T follicular helper cell (primary cell): ENCODE measurements at places on chromosomes 12 and 14.

DNA sequence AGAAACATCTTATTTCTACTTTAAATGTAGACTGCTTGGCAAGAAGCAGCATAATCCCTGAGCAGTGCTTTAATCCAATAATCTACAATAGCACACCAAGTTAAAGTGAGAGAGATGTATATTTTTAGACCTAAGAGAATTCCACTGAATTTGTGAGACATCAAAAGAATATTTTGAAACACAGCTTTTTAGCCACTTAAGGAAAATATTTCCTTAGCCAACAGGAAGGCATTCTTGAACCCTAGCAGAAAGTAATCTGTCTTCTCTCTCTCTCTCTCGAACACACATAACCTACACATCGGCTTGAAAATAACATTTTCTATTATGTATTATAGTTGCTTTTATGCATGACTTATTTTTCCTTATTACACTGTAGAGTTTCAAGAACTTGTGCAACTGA, 34.0 kb downstream of the KITLG start:
- no peak for DNase-seq

GRCh38 chr14:95495076-95495475, 21.4 kb downstream of the SYNE3 start:
- no peak for DNase-seq

DNA sequence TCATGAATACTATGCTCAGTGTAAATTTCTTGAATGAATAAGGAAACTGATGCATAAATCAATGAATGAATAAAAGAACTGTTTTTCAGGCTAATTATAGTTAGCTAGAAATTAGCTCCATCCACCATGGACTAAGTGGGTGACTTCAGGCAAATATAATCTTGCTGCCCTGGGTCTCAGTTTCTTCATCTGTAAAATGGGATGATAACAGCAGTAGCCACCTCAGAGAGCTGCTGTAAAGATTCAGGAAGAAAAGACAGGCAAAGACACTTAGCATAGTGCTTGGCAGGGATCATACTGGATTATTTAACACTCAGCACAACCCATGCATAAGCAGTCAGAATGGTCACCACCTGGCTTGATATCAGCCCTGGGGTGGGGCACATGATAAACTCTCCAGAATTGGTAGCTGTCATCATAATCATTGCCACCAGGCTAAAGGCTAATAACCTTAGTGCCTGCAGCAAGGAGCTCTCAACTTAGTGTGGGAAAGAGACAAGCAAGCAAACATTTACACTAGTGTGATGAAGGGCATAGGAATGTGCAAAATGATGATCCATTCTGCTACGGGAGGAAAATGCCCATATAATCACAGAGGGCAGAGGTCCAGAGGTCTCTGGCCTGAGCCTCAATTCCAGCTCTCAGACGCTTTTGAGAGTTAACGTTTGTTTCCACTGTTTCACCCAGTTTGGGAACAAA, 234.7 kb upstream of the TBX3 start:
- no peak for DNase-seq

GRCh38 chr12:102462386-102462785, 18.0 kb downstream of the IGF1 start:
- no peak for DNase-seq

- DNase-seq, result no peak
Observed at GRCh38 chr14:75751296-75751695, 90.2 kb downstream of the TTLL5 start.

GRCh38 chr12:128476266-128476665, 209.3 kb downstream of the TMEM132C start:
- DNase-seq, result no peak

- DNase-seq, result no peak
Observed at GRCh38 chr14:104315169-104315568, 176.8 kb downstream of the KIF26A start.

DNA sequence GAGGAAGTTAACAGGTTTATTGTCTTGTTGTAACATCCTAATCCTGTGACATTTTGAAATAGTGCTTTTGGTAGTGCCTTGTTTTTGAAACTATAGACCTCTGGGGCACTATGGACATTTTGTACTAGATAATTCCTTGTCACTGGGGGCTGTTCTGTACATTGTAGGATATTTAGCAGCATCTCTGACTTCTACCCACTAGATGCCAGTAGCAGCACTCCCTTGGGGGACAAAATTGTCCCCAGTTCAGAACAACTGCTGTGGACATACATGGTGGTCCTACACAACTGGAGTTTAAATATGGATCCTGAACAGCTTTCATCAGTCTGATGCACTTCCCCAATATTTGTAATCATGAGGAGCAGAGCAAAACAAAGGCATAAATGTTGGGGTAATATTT, 264.7 kb downstream of the RAD51B start:
- DNase-seq, result no peak

DNA sequence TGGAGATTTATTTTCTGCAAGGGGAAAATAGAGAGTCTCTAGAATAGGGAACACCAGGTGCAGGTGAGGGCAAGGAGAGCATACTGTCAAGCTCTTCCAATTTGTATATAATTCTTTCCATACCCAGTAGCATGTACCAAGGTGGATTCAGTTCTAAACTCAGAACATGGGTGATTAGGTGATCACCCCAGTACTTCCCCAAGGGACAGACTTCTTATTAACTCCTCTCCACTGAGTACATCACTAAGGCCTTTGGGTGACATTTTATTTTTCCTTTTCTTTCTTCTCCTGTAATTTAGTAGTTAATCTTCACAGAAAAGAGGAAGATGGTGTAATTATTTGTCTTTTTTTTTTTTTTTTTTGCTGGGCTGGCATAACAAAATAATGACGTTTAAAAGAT, 54.2 kb downstream of the DIP2B start:
- DNase-seq, result no peak

DNA sequence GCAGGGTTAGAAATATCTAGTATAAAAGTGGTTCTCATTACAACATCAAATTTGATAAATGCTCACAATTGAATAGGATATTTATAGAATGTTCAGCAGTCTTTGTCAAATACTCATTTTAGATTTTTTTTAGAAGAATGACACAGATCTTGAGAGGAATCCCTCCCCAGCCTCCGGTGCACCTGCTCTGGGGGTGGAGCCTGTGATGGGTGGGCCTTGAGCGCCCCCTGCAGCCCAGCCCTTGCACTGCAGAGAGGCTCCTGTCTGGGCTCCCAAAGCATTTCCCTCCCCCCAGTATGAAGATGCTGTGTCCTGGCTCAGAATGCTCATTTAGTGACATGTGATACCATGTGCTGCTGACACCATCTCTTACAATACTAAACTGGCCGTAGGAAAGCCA, 792.3 kb downstream of the TMEM121 start:
- DNase-seq, result peak; percentile 44

DNA sequence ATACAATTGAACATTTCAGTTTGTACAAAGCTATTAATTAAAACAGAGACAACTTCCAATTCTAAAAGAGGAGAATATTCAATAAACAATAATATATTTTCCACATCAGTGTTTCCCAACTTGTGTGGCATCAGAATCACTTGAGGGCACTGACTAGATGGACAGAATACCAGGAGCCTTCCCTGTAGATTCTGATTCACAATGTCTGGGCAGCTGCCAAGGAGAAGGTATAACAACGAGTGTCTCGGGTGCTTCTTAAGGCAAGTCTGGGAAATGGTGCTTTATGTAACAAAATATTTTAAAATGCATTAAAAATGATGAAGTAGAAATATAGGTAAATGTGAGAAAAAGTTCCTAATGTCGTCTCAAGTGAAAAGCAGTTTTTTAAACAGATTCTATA, 26.2 kb downstream of the GALC start:
- no peak for DNase-seq

- no peak for DNase-seq
Observed at GRCh38 chr12:132302466-132303358, 26.7 kb downstream of the GALNT9 start.

DNA sequence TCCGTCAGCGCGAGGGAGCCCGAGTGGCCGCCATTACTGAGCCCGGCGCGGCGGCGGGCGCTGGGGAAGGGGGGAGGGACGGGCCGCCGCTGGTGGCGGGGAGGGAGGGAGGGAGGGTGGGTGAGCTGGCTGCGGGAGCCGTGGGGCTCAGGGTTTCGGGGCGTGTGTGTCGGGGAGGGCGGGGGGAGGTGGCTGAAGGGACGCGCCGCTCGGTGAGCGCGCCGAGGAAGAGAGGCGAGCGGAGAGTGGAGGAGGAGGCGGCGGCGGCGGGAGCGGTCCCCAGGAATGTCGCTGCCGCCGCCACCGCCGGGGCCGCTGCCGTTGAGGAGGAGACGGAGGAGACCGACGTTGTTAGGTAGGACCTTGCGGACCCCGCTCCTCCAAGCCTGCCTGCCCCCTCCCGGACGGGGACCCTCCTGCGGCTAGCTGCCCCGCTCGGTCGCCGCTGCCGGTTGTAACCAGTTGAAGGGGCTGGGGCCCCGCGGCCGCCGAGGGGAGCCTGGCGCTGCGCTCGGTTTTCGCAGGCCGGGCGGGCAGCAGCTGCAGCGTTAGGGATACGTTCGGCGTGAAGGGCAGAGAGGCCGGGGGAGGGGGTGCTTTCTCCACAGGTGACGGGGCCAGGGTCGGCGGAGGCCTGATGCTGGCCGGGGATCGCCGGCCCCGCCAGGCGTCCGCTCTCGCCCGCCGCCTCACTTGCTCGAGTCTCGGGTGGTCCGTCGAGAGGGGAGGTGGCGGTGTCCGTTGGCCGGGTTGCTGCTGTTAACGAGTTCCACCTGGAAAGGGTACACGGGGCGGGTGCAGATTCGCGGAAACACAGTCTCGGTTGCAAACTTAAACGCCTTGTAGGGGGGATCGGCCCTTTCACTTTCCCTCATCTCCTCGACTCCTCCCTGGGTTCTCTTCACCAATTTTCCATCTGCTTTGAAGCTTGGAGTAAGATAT, at the start of gene ARHGAP5:
Gene ARHGAP5, plus strand, starts transcription at position 224 of the 942 bp plus-strand sequence. CDS start 13,366 bp downstream, outside the sequence.
- peak; percentile 65 for DNase-seq

DNA sequence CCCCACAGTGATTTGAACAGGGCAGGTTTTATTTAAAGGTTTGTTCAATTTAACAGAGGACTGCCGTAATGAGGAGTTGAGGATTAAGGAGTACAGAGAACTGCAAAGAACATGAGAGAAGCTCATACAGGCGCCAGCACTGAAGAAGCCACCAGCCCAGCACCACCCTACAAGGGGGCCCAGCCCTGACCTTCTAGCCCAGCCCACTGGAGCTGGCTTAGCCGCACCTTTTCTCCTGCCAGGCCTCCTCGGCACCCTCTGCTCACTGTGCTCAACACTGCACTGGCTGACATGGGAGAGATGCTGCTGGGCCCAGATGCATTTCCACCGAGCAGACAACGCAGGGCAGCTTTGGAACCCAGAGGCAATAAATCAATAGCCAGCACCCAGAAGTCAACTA, 36.5 kb upstream of the SFSWAP start:
- DNase-seq, result no peak

GRCh38 chr12:104547235-104547634, 90.5 kb downstream of the CHST11 start:
- DNase-seq, result no peak

GRCh38 chr12:110960795-110961194, 40.4 kb upstream of the MYL2 start:
- no peak for DNase-seq

- DNase-seq, result no peak
Observed at GRCh38 chr12:67884596-67884995, 104.7 kb upstream of the IFNG-AS1 start.

DNA sequence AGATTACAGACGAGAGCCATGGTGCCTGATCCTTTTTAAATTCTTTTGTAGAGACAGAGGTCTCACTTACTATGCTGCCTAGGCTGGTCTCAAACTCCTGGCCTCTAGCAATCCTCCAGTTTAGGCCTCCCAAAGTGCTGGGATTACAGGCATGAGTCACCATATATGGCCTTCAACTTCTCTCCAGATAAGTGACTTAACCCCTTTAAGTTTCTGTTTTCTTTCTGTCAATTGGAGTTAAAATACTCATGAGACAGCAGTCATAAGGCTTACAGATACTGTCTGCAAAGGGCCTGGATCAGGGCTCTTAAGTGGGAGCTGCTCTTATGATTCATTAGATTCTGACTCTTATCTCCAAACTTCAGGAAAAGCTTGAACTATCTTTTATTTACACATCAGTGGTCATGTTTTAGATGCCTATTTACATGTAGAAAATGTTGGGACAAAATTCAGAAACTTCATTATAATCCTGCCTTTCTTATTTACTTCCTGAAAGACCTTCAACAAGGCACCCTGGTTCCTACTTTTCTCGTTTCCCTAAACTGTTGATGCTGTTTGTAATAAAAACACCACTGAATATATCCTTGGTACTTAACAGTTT, 271.5 kb upstream of the TBX3 start:
- no peak for DNase-seq

DNA sequence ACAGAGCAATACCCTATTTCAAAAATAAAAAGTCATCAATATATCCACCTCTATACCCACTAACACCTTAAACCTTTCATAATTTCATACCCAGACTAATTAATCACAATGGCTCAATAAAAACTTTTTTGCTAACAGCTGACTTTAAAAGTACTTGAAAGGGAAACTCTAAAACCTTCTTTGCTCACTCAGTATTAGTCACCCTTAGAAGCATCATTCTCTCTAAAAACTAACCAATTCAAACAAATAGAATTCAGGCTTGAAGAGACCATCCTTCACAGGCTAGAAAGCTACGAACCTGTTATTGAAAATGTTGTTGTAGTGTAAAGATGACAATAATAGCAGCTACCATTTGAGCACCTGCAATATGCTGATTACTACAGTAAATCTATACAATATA, 37.2 kb downstream of the HECTD1 start:
- DNase-seq, result no peak

GRCh38 chr12:98317939-98318899, 197.2 kb upstream of the TMPO start:
- no peak for DNase-seq

DNA sequence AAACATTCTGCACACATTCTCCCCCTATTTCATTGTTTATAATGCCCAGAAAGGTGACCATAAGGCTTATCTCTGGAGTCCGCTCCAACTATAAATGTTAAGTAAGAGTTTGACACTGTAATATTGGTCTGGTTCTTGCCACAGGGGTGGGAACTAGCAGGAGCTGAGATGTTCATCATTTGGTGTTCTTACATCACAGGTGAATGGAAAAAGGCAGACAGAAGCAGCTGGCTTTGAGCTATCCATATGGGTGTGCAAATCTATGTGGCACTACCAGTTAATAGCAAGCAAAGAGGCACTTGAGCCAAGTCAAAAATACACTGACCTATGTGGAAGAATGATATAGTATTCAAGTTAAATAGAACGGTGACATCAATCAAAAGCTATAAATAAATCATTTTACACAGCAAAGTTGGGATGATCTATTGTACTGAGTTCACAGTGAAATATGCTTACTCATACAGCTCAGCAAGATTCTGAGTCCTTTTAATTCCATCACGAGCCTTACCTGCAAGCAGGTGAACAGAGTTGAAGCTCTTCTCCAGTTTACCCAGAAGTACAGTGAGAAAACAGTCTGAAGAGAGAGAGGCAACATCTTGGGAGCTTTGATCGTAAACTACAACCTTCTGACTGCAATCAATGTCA, 43.2 kb downstream of the DUSP16 start:
- no peak for DNase-seq

- DNase-seq, result no peak
Observed at GRCh38 chr12:105481392-105482300, 151.2 kb downstream of the C12orf75 start.
